KG1 (cell line): ENCODE measurements at places on chromosomes 7 and 10.
A peak's percentile ranks its signal among the peaks of the same experiment; 100 is the strongest.

GRCh38 chr10:102545997-102546396 is 42.2 kb downstream of the SUFU start:
- DNase-seq = no peak

GRCh38 chr10:103533827-103534226 is 40.3 kb downstream of the NEURL1 start:
- no peak for DNase-seq

DNA sequence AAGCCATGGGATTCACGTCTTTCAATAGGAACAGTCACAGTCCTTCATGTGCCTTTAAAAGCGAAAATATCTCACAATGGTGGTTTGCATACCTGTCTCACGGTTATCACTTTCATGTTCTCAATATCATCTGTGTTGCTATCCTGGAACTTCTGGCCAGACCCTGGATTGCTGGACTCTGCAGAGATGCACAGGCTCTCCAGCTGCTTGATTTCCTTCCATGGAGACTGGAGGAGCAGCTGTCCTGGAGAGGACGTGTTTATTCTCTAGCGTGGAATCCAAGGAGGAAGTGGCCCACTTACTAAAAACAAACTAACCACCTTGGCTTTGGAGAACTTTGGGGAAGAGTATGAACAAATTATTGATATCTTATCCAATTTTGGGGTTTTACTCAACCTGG is 16.5 kb downstream of the BTBD16 start:
- DNase-seq = no peak

DNA sequence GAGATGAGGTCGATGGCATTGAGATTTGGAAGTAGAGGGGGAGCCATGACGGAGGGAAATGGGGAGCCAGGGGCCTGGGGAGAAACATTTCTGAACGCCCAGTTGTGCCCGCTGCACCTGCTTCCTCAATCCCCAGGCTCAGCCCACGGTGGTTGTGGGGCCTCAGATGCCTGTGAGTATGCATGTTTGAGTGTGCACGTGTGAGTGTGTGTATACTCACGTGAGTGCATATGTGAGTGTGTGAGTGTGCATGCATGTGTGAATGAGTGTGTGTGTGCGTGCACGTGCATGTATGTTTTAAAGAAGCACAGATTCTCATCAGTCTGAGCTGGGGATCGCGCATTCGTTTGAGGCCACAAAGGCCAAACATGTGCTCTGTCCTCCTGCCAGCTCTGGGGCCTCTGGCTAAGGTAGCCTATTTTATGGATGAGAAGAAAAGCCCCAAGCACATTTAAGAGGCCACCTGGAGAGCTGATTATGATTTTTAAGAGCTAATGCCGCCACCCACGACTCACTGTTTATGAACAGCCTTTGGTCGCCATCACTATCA is 154.8 kb downstream of the ARHGAP12 start:
- no peak for DNase-seq

GRCh38 chr7:137879357-137880158 is 32.8 kb upstream of the DGKI start:
- DNase-seq = no peak

DNA sequence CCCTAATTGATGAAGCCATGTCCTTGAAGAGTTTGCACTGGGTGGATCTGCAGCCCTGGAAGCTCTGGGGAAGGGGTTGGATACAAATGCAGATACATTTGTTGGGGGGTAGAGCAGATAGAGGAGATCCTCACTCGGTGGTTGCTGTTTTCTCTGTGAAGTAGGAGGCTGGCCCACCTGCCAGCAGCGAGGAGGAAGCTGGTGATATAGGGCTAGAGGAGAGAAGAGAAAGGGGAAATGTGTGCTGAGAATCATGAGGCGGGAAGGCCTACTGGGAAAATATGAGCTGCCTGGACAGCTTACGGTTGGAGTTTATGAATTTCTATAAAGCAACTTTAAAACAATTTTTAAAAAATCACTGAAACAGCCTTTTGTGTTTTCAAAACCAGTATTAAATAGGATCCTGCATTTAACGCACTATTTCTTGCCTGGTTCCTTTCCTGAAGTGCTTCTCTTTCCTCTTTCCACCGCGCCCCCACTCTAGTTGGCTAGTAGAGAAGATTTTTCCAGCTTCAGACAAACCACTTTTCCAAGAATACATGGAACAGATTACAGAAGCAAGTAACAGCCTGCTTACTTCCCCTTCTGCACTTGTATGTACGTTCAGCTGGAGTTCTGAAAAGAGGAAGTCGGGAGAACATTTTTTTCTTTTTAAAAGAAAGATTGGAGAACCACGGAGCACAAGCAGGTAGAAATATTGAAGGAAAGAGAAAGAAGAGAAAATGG is 100.6 kb upstream of the GLCCI1 start:
- DNase-seq = peak; percentile 48

DNA sequence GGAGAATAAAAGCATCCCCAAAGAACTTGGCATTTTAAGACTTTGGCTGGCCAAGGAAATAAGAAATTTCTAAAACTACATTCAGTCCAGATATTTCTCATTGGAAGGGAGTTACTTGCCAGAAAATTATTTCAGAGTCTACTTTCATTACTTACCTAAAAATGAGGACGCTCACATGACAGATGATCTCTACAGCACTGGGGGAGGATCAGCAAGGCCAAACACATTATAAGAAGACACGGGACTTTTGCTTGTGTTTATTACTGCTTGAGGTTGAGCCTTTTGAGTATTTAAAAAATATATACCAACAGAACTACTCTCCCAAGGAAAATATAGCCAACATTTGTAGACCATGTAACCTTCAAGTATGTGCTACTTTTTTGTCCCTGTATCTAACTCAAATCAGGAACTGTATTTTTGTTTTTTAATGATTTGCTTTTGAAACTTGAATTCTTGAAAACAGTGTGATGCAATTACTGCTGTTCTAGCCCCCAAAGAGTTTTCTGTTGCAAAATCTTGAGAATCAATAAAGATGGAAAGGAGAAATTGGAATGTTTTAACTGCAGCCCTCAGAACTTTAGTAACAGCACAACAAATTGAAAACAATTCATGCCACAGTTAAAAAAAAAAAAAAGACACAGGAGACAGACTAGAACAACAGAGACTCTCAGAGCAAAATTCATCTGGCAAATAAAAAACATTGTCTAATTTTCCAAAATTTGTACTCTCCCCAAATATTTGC is 128.1 kb downstream of the ZNF438 start:
- no peak for DNase-seq

- DNase-seq = no peak
Measured at GRCh38 chr7:53794816-53795215, 747.4 kb upstream of the VSTM2A start.

DNA sequence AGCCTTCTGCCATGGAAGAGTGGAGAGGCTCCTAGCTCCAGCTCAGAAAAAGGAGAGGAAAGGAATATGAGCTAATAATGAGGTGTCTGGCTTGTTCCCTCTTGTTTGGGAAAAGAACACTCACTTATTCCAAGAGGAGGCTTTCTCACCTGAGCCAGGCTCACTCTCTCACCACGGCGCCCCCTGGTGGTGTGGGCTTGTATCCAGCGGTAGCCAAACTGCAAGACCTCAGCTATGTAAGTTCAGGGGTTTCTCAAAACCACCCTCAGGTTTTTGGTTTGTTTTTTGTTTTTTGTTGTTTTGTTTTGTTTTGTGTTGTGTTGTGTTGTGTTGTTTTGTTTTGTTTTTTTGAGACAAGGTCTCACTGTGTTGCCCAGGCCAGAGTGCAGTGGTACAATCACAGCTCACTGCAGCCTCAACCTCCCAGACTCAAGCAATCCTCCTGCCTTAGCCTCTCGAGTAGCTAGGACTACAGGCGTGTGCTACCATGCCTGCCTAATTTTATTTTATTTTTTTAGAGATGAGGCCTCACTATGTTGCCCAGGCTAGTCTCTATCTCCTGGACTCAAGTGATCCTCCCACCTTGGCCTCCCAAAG is 124.0 kb downstream of the TMEM130 start:
- DNase-seq = peak; percentile 16

GRCh38 chr10:74826142-74827044 is at the start of gene KAT6B:
KAT6B (plus strand) TSS chr10:74826600; CDS start chr10:74842858, 16,258 bp downstream.
- peak; percentile 100 for DNase-seq

GRCh38 chr7:108561047-108561619 is 8.4 kb downstream of the THAP5 start:
- DNase-seq = no peak
